ENCODE measurements at places on chromosomes 3 and 15.

DNA sequence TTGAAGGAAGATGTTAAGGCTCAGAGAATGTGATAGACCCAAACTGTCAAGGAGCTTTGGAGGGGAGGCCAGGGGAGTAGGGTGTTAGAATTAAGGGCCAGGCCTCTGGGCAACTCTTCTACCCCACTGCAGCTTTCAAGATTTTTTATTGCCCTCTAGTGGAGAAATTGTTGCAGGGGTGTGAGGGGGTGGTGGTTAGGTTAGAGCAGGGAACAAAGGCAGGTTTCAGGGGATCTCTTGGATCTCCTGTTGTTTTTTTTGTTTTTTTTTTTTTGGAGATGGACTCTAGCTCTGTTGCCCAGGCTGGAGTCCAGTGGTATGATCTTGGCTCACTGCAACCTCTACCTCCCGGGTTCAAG, 1.4 kb upstream of the SEC13 start:
- peak; percentile 37 for DNase-seq

DNA sequence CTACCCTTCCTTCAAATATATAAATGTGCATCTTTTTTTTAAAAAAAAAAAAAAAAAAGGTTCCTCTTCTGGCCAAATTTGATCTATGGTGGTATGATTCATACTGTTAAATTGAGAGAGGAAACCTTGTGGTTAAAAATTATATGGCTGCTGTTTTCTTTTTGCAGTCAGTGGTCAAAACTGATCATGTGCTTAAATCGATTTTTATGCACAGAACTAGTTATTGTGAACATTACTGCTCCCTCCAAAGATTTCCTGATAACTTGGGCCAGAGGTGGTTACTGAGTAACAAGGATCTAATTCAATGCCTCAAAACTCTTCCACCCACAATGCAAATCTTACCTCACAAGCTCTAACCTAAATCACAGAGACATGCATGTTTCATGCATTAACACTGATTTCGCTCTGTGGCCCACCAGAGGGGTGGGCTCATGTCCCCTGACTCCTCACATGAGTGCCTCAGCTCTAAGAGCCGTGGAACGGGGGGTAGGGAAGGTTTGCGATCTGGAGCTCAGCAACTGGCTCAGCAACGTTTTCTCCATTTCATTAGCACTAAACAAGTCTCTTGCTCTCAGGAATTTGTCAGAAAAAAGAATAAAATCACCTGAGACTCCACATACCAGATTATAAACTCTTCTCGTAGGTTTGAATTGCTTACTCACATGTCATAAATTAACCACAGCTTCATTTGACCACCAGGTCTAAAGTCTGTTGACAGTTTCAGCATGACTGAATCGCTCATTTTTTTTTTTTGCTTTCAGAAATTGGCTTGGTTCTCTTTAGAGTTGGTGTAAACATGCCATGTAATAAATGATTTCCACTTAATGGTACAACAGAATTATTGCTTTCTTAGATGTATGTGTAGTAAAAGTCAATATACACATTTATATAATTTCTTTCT, 280.4 kb downstream of the CD47 start:
- peak; percentile 27 for DNase-seq

GRCh38 chr3:55624238-55624637, 137.1 kb upstream of the WNT5A start:
- peak; percentile 97 for DNase-seq

DNA sequence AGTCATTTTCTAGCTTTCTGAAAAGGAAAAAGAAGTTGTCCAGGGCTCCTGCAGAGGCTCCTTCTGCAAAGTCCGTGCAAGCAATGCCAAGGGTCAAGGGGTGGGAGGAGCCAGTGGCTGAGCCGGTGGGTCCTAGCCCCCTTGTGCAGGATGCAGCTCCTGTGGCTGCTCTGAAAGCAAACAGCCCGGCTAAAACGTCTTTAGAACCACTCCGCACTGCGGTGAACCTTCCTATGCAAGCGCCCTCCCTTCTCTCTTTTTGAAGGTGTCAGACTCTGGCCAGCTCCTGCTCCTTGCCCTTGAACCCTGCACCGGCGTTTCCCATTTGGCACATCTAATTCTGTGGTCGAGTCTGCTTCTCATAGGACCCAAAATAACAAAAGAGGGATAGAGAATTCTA, 183.1 kb downstream of the UACA start:
- DNase-seq, result no peak

DNA sequence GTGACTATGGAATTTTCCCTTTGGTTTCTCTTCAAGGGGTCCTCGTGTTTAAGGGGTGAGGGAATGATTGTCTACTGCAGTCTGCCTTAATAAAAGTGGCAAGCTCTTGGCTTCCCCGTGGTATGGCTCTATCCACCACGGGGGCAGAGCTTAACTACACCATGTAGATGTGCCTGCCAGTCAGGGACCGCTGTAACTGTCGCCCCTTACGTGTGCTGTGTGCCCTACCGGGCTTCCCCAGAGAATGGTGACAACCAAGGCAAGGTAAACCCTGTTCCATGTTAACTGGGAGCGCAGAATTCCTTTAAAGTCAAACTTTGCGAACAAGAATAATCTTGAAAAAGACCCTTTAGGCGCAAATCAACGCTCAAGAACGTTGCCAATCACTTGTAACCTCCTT, 966 bp upstream of the C3orf80 start:
- DNase-seq, result no peak

DNA sequence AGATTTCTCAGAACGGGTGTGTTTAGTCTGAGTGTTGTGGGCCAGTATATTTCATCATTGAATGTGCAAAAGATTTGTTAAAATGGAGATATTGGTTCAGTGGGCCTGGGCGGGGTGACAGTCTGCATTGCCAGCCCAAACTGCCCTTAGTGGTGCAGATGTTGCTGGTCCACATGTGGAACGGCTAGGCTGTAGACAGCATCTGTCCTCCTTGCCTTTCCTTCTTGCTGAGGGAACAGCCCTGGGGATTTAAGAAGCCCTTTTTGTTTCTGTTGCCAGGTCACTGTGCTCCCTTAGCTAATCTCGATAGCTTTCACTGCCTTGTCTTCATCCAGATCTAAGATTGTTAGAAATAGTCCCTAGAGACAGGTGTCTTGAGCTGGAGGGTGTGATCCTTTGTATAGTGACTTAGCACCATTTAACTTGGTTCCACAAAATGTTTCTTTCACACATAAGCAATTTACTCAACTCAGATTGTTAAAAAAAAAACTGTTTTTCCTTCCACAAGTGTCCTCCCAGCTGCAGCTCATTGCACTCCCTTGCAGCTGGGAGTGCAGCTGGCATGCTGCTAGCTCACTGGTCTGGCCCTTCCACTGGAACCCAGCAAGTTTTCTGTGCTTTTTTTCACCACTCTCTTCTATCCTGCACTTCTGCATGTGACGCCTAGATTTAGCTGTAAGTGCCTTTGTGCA, 37.5 kb downstream of the GAP43 start:
- DNase-seq, result no peak
